ENCODE measurements at places on chromosomes 11 and 22. TPM values are rescaled to one million over a fixed set of nuclear protein-coding genes. Genes with fewer than 3 reads are reported as not detected.

Gene NELL1
- total RNA-seq = not detected

Gene PHRF1
- 46.1 TPM for total RNA-seq

Gene CTSW
- total RNA-seq = 1,016 TPM

Gene FJX1
- total RNA-seq = not detected

Gene GAL3ST1
- total RNA-seq = not detected

Gene OR51I1
- not detected for total RNA-seq

Gene KCNC1
- not detected for total RNA-seq

Gene F2
- 0.14 TPM for total RNA-seq

Gene OR4C3
- total RNA-seq = not detected

Gene KDM4D
- total RNA-seq = 0.32 TPM

Gene OR51B2
- total RNA-seq = not detected

Gene TREH
- not detected for total RNA-seq

Gene ANKK1
- total RNA-seq = 0.93 TPM

Gene HEPN1
- total RNA-seq = not detected

Gene CCDC188
- total RNA-seq = not detected

Gene CREB3L1
- total RNA-seq = not detected

Gene CENPM
- 4.2 TPM for total RNA-seq

Gene SLC22A6
- total RNA-seq = not detected

Gene TEAD1
- total RNA-seq = not detected

Gene APOBEC3F
- 41.0 TPM for total RNA-seq

Gene ARHGAP20
- not detected for total RNA-seq

Gene TMEM134
- total RNA-seq = 61.2 TPM

Gene NLRP6
- 2.3 TPM for total RNA-seq

Gene TSPAN18
- total RNA-seq = 2.3 TPM

Gene ANO1
- not detected for total RNA-seq

Gene TMEM191C
- total RNA-seq = 3.4 TPM

Gene RASSF10
- not detected for total RNA-seq

Gene RASL10A
- not detected for total RNA-seq

Gene NAALAD2
- not detected for total RNA-seq

Gene MS4A6A
- 27.2 TPM for total RNA-seq

All from natural killer cell (primary cell).